ENCODE measurements at places on chromosomes 4 and X.

DNA sequence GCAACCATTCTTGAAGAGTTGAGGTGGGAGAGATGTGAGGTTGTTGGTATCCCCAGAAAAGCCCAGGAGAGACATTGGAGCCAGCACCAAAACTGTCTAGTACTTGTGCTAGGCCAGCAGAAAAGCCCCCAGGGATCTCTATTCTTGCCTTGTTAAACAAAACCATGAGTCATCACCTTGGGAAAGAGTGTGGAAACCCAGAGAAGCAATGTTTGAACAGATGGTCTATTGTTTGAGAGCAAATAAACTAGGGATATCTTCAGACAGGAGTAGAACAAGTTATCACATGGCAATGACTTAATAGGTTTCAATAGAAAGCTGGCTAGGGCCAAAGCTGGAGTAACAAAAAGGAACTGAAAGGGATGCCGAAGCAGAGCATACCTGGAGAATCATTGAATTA is 195.7 kb upstream of the CASK start:
- DNase-seq: peak; percentile 96

DNA sequence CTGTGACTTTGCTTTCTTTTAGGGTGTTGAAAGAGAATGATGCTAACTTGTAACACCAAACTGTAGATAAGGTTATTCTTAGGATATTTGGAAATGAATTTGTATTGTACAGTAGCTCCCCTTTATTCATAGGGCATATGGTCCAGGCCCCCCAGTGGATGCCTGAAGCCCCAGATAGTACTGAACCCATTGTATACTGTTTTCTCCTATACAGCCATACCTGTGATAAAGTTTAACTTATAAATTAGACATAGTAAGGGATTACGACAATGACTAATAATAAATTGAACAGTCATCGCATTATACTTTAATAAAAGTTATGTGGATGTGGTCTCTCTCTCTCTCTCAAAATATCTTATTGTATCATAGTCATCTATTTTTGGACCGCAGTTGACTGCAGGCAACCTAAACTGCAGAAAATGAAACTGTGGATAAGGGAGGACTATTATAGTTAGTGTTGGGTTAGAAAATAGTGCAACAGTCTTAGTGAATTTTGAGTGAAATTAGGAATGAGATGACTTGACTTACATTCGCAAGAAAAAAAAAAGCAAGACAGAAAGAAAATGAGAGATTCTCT is 105.1 kb downstream of the CLDN22 start:
- no peak for DNase-seq

GRCh38 chr4:45931154-45931553 is 192.7 kb downstream of the GABRG1 start:
- no peak for DNase-seq

- DNase-seq: no peak
Observed at GRCh38 chr4:158728236-158728635, 5.0 kb upstream of the PPID start.

DNA sequence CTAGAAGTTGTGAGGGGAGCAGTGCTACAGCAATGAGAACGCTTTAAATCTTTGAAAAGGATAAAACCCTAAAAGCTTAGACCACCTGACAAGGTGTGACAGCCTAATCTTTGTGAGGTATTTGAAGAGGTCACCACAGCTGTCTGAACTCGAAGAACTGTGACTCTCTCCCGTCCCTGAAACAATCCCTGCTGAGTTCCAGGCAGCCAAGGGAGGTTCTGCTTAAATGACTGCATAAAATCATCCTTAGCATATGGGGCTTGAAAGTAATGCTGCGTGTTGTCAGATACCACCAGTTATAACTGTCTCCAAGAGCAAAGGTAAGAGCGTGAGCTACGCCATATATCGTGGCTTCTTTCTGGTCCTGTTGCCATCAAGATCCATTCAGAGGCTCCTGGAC is 696.3 kb downstream of the PCDH7 start:
- no peak for DNase-seq

GRCh38 chr4:181119186-181119585 is 1124.0 kb upstream of the TENM3 start:
- DNase-seq: no peak

GRCh38 chr4:182885022-182885737 is 32.0 kb downstream of the DCTD start:
- no peak for DNase-seq

DNA sequence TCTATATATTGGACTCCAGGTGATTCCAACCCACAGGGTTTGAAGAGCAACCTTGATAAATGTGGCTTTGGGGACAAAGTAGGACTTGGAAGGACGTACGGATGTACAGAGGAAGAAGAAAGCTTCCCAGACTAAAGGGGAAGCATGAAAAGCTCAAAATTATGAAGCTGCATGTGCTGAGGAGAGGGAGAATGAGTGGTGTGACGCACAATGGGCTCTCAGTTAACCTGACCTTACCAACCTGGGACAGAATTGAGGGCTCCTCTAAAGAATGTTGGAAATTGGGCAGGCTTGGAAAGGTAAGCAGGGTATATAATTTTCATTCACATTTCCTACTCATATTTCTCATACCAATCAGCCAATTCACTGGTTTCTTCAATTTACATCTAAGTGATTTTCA is 10.5 kb upstream of the TIGD2 start:
- no peak for DNase-seq

DNA sequence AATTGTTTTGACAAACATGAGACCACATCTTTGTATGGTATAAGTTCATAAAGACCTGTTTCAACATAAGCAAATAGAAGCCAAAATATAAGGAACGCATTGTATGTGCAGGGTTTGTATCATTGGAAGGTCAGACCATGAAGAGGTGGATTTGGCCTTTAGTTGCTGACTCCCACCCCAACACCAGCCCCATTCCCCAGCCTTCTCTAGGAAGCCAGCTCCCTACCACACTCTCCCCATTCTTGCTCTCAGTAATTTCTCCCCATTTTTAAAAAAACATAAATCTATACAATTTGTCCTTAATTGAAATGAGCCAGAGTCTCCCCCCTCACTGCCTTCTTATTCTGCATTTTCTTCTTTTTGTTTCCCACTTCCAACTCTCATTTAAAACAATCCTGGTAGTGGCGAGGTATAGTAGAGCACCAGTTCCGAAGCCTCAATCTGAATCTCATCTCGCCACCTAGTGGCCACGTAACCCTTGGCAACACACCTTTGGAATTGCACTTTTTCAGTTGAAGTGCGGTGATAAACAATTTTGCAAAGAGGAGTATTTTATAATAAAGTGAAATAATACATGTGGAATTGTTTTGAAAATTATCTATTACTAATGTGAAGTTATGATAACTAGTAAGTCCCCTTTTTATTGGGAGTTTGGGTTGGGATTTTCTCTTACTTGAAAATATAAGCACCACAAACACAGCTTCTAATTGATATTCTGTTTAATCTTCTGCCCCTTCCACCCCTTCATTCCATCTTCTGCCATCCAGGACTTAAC is 126.6 kb downstream of the ASB9 start:
- no peak for DNase-seq

- DNase-seq: no peak
Observed at GRCh38 chr4:99104153-99104552, 15.6 kb upstream of the ADH5 start.

All from NCI-H446 treated with DMSO at 0.1 percent for 48 hours (cell line).